ENCODE measurements at places on chromosomes 13 and 19.

GRCh38 chr19:16233081-16233776, 35.5 kb downstream of the AP1M1 start:
- DNase-seq = no peak

DNA sequence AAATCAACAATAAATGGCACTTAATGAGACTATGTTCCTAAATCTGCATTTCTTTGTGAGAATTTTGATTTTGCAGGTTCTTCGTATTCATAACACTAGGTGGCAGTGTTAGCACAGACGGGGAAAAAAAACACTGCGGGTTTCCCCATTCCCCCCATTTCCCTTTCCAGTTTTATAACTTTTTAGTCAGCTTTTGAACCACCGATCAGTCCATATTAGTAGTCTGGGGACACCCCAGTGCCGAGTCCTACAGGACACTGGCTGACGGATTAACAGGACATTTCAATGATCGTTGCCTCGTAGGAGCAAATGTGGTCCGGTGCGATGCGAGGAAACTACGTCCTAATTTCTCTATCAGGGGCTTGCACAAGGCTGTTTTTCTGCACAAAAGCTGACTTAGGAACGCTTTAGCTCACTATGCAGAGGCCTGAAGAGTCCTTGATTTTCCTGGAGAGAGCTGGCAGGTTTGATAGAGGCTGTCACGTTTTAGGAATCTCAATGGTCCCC, 234.3 kb downstream of the LMO7 start:
- DNase-seq = peak; percentile 1

- no peak for DNase-seq
Measured at GRCh38 chr19:38528931-38529330, 88.8 kb downstream of the MAP4K1 start.

DNA sequence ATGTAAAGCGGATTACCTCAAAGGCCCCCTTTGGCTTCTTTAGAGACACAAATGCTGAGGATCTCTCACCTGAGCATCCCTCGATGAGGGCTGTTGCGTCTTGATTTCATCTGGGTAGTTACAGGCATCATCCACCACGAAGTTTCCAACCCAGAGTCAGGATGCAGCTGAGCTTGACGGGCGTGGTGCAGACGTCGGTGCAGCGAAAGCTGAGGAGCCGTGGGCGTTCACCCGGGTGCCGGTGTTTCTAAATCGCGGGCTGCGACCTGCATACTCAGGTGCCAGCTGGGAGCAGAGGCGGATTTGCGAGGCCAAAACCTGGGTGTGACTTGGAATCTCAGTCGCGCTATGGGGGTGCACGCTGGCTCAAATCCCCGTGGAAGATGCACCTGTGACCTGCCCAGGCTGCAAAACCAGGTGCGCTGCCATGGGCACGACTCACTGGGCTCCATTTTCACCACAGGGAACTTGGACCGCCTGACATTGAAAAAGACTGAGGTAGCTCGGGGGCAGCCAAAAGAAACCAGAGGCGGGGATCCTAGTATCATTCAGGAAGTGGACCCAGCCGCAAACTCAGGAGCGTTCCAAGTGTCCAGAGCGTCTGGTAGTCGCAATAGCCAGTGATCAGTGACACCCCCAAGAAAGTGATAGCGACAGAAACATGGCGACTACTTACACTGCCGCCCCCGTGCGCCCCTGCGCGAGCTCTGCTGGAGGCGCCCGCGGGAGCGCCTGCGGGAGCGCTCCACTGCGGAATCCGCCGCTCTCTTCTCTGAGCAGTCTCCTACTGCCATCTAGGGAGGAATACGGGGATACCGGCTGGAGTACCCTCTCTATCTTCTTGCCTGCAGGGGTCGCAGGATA, 36.4 kb upstream of the IGFL4 start:
- peak; percentile 27 for DNase-seq

- DNase-seq = no peak
Measured at GRCh38 chr13:32191452-32191998, 123.6 kb downstream of the ZAR1L start.

GRCh38 chr19:19657397-19657783, 6.1 kb downstream of the ATP13A1 start:
- DNase-seq = no peak

- no peak for DNase-seq
Measured at GRCh38 chr13:30892966-30893365, 13.1 kb upstream of the MEDAG start.

DNA sequence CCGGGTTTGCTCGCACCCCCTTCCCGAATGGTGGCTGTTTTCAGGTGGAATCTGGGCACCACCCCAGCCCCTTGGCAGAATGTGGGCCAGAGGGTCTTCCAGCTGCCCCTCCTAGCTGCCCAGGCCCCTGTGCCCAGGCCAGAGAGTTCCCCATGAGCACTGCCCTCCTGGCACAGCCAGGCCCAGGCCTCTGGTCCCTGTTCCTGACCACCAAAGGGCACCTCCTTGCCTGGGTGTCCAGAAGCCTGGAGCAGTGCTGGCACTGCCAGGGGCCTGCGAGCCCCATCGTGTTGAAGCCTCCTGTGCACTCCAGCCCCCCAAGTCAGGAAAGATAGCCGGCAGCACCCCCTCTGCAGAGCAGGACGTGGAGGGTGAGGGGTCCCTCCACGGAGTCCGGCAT, 23.4 kb downstream of the PIAS4 start:
- no peak for DNase-seq

- DNase-seq = no peak
Measured at GRCh38 chr13:85373322-85373721, 425.9 kb downstream of the SLITRK6 start.

- no peak for DNase-seq
Measured at GRCh38 chr19:15169541-15170285, 31.1 kb downstream of the NOTCH3 start.

DNA sequence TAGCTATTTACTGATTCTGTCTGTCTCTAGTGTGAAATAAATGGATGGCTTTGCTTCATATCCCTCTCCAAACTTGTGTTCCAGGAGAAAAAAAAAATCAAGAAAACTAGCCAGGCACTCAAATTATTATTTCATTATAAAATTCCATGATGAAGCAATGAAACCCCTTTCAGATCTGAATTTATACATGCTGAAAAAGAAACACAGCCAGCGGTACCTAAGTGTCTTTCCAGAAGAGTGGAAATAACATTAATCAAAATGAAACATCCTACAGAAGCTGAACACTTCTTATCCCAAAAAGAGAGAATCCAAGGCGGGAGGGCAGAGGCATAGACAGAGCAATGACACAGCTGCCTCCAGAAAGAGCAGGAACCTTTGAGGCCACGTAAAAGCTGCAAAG, 15.9 kb downstream of the ENOX1 start:
- DNase-seq = no peak

GRCh38 chr19:55694241-55694655, 19.2 kb downstream of the EPN1 start:
- no peak for DNase-seq

GRCh38 chr19:37313335-37313627, 57.6 kb upstream of the ZNF527 start:
- no peak for DNase-seq

GRCh38 chr13:110714797-110715394, 1.4 kb downstream of the ING1 start:
- DNase-seq = no peak

DNA sequence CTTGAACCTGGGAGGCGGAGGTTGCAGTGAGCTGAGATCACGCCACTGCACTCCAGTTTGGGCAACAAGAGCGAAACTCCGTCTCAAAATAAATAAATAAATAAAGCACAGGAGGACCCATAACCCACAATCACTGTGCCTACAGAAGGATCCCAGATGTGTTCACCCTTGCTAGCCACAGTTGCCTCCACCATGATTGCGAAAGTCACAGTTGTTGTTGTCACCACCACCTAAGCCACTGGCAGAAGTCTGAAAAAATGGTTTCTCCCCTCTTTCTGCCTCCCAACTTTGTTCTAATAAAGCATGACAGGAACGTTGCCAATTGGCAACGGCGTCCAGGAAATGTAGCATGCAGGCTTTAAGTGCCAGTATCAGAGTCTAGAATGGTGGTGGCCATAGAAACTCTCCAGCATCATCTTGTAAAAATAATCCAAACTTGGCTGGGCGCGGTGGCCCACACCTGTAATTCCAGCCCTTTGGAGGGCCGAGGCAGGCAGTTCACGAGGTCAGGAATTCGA, 2.2 kb upstream of the EPS15L1 start:
- no peak for DNase-seq

DNA sequence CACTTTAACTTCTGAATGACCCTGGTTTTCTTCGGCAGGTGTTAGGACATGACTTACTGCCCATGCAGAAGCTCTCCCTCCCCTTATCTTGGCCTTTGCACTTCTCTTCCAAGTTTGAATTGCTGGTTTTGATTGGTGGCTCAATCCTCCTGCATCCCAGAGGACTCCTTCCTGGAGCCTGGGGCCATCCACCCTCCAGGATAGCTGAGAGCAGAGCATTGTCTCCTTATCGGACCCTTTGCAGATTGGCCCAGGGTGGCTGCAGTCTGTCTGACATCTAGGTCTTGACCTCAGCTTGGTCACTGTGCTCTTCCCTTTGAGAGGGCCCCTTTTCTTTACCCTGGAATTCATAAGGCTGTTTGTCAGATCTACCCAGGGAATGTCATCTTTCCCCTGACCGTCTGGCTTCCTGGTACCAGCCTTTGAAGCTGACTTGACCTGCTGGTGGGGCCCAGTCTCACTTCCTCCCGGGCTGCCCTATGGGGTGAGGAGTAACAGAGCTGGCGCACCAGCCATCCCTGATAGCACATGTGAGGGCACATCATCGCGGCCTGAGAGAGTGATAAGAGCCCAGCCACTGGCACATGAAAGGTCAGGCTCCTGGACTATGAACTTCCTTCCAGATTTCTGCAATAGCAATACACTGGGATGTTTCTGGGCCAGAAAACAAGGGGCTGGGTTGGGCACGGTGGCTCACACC, 172.9 kb upstream of the UBL3 start:
- DNase-seq = no peak

- peak; percentile 38 for DNase-seq
Measured at GRCh38 chr13:28707629-28708427, 10.9 kb downstream of the SLC46A3 start.

- no peak for DNase-seq
Measured at GRCh38 chr19:14113762-14114414, 3.7 kb downstream of the PRKACA start.

DNA sequence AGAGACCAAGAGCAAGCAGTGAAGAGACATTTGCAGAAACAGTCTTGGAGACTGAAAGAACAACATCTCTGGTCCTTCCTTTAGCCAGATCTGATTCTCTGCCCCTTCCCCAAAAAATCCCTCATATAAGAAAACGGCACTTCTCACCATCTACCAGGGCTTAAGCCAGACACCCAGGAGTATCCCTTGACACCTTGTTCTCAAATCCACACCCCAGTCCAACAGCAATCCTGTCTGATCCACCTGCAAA, 1.7 kb upstream of the PLEKHG2 start:
- no peak for DNase-seq

DNA sequence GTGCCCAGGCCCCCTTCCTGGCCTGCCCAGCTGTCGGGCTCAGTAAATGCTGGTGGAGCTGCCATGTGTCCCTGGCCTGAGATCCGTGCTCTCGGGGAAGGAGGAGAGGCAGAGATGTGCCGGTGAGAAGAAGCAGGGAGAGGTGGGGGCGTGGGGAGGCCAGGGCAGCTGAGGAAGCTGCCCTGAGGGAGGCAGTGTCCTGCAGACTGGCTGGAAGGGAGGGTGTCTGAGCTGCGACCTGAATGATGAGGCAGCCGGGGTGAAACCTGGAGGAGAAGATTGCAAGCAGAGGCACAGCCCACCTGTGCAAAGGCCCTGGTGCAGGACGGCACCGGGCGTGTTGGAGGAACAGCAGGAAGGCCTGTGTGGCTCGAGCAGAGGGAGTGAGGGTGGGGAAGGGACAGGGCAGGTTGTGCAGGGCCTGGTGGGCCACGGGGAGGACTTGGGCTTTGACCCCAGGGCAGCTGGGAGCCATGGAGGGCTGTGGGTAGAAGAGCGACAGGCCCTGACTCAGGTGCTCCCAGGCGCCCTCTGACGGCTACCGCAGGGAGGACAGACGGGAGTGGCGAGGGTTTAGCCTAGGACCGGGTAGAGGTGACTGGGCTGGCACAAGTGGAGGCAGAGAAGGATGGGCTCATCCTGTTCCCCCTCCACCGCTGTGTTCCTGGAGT, 14.0 kb upstream of the CELF5 start:
- peak; percentile 48 for DNase-seq

DNA sequence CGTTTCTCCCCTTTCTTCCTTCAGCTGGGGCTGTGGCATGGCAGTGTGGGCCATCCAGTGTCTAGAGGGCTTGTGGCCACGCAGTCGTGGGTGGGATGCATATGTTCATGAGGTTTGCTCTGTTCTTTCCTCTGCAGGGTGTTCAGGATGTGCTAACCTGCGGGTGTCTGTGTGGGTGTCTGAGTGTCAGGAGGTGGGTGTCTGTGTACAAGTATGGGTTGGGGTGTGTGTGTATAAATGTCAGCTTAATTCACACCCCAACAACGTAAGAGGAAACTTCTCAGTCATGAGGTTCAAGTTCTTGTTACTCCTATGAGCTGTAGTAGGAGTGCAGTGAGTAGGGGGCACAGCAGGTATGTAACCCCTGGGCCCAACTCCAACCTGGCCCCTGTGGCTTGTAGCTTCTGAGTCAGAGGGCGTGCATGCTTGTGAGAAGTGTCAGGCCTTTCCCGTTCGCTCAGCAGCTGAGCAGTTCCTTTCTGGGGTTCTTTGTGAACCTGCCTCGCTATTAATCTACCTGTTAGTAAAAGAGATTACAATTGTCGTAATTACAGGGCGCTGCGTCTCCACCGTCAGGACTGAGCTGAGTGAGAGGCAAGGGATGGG, 49.1 kb downstream of the NFIX start:
- no peak for DNase-seq

DNA sequence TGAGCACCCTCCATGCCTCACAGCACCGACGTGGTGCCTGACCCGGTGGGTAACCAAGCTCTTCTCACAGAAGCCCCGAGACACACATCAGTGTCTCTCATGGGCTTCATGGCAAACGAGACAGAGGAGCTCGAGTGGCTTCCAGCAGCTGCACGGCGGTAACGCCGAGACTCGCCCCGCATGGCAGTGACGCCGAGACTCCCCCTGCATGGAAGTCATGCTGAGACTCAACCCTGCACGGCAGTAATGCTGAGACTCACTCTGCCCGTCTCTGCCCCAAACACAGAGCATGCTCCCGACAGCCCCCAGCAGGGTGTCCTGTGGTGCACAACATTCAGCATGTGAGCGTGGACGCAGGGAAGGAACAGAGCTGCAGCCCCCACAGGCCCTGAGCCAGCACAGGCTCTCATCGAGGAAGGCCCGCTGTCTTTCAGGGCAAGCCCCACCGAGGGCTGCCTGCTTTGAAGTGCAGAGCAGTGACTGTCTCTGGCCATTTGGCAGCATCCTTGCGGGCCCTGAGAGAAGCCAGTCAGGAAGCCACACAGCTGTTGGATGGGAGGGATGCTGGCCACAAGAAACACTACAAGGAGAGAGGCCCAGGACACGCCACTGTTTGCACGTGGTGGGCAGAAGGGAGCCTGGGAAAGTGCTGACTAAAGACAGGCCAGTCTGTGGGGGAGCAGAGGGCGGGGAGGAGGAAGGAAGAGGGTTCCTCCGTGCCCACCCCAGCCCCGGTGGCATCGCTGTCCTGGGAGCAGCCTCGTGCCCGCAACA, 9.5 kb downstream of the GAS6 start:
- DNase-seq = no peak

- no peak for DNase-seq
Measured at GRCh38 chr13:25085125-25085742, 10.7 kb upstream of the PABPC3 start.

GRCh38 chr19:16814526-16815100, 14.6 kb upstream of the SIN3B start:
- DNase-seq = no peak

- DNase-seq = no peak
Measured at GRCh38 chr13:77033717-77034302, 6.9 kb upstream of the FBXL3 start.

All from stimulated activated naive B cell treated with anti-CD40 and anti-IgM and Interleukin-4, amounts not matched to agents 10 μg/mL and 1 μg/mL and 100 μg/mL, for 72 hours (primary cell).